Effector memory CD4-positive, alpha-beta T cell (primary cell): ENCODE measurements at places on chromosomes 2 and 18.

DNA sequence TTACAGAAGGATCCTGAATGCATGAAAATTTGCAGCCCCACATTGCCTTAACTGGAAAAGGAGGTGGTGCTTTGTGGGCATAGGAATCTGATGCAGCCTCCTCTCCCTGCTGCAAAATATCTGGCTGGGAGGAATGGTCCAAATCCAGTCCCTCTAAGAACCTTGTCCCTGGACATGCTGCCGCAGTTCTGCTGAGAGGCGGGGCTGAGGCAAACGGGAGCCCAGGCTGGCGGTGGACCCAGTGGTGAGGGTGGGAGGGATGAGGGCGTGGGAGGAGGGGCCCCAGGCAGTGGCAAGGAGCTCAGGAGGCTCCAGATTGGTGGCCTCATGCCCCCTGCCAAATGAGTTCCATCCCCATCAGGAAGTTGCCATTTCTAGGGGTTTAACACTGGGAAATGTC lies 36.2 kb downstream of the ZAP70 start:
- H3K4me1 ChIP-seq: peaks cover 5% of the 10 kb centered on the region
- no peak overlapping the region for H3K27ac ChIP-seq
- H3K36me3 ChIP-seq: no peaks in the 10 kb centered on the region
- no peak overlapping the region for H3K4me3 ChIP-seq
- no peak for DNase-seq

DNA sequence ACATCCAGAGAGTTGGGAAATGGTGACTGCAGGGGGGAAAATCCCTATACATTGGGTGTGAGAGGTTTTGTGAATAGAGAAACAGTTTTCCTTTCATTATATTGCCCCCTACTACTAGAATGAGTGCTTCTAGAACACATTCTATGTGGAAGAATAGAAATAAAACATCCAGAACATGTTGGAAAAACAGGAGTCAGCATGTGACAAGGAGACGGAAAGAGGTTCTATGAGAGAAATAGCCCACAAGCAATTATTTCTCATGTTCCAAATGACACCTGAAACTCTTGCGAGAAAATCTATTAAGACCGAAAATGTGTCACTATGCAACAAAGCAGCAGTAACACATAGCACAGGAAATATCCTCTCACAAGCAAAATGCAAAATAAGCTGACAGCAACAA lies 202.7 kb upstream of the SPOPL start:
- no peak for DNase-seq
- no peaks in the 10 kb centered on the region for H3K4me1 ChIP-seq
- no peak overlapping the region for H3K4me3 ChIP-seq
- H3K27ac ChIP-seq: no peak overlapping the region

GRCh38 chr2:167945660-167946368 lies 301.6 kb downstream of the STK39 start:
- no peaks in the 10 kb centered on the region for H3K27me3 ChIP-seq
- no peaks in the 10 kb centered on the region for H3K36me3 ChIP-seq
- H3K4me3 ChIP-seq: no peak overlapping the region
- no peak for DNase-seq
- H3K27ac ChIP-seq: no peak overlapping the region

DNA sequence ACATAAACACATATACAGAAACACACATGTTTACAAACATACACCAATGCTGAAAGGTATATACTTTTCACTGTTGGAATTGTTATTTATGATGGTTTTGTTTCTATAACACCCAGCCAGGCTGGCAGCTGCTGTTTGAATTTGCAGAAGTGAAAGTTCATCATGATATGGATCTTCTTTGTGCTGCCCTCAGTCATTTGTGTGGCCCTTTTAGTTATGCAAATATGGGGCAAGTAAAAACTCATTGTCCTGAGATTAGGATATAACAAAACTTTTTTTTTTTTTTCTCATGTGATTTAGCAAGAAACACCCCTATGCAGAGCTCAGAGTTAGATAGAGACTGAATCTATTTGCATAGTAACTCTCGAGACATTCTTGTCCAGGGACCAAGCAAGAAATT lies 714.1 kb downstream of the KCNJ3 start:
- H3K27ac ChIP-seq: no peak overlapping the region
- H3K4me3 ChIP-seq: no peak overlapping the region
- no peaks in the 10 kb centered on the region for H3K36me3 ChIP-seq
- H3K27me3 ChIP-seq: no peaks in the 10 kb centered on the region
- no peaks in the 10 kb centered on the region for H3K4me1 ChIP-seq
- DNase-seq: no peak

- H3K27ac ChIP-seq: no peak overlapping the region
- peaks cover 11% of the 10 kb centered on the region for H3K4me1 ChIP-seq
- no peak overlapping the region for H3K4me3 ChIP-seq
- no peak for DNase-seq
These were observed 11.2 kb downstream of the ITSN2 start for GRCh38 chr2:24349097-24349496.

- H3K4me3 ChIP-seq: no peak overlapping the region
- no peaks in the 10 kb centered on the region for H3K4me1 ChIP-seq
- no peaks in the 10 kb centered on the region for H3K36me3 ChIP-seq
- DNase-seq: no peak
- H3K27ac ChIP-seq: no peak overlapping the region
These were observed 490.5 kb upstream of the MEX3C start for GRCh38 chr18:51687845-51688585.
